Activated naive CD8-positive, alpha-beta T cell treated with anti-CD3 and anti-CD28 coated beads, Interleukin-2, amount 10 ng/mL, durations not matched to agents 7 days and 5 days (primary cell): ENCODE measurements at places on chromosomes 7 and 10. TPM values are rescaled to one million over a fixed set of nuclear protein-coding genes. Genes with fewer than 3 reads are reported as not detected.

Gene PRF1
- 170 TPM for total RNA-seq

Gene LRIT1
- total RNA-seq = not detected

Gene ALKBH4
- total RNA-seq = 12.5 TPM

Gene LMTK2
- 13.1 TPM for total RNA-seq

Gene LEP
- not detected for total RNA-seq

Gene ACTR3C
- total RNA-seq = 6.4 TPM

Gene SPDYE2
- total RNA-seq = 0.28 TPM

Gene LRRC4
- not detected for total RNA-seq

Gene POR
- total RNA-seq = 61.5 TPM

Gene FAM237B
- not detected for total RNA-seq

Gene TES
- total RNA-seq = 119 TPM

Gene CASTOR2
- 3.1 TPM for total RNA-seq

Gene GSDME
- 2.5 TPM for total RNA-seq

Gene NUTM2E
- 0.37 TPM for total RNA-seq

Gene TMEM26
- total RNA-seq = not detected

Gene KIF20B
- 58.1 TPM for total RNA-seq

Gene VENTX
- total RNA-seq = 0.11 TPM

Gene CLDN4
- 0.25 TPM for total RNA-seq

Gene ETV1
- 0.44 TPM for total RNA-seq

Gene MKI67
- 256 TPM for total RNA-seq

Gene TRPV5
- total RNA-seq = not detected

Gene PDE6C
- not detected for total RNA-seq

Gene CLCN1
- total RNA-seq = 0.08 TPM

Gene CBLL1
- total RNA-seq = 52.1 TPM

Gene CDHR1
- 3.5 TPM for total RNA-seq

Gene IL6
- total RNA-seq = 0.99 TPM

Gene ASAH2
- total RNA-seq = 3.5 TPM

Gene WAC
- total RNA-seq = 147 TPM

Gene CUZD1
- 3.4 TPM for total RNA-seq

Gene CHRM2
- total RNA-seq = not detected

Gene TCAF1
- 19.6 TPM for total RNA-seq

Gene HOXA9
- not detected for total RNA-seq

Gene SPDYE1
- not detected for total RNA-seq

Gene SYT15B
- not detected for total RNA-seq

Gene NFE2L3
- 10.3 TPM for total RNA-seq

Gene BAIAP2L1
- 1.4 TPM for total RNA-seq

Gene CCDC3
- total RNA-seq = not detected

Gene MYO3A
- total RNA-seq = not detected

Gene LIPF
- total RNA-seq = not detected

Gene C10orf62
- not detected for total RNA-seq

Gene PAX4
- not detected for total RNA-seq

Gene ATAD1
- 45.9 TPM for total RNA-seq

Gene ZNF239
- total RNA-seq = 2.1 TPM

Gene MMRN2
- not detected for total RNA-seq

Gene EMX2
- not detected for total RNA-seq

Gene PPP3CB
- 42.2 TPM for total RNA-seq

Gene PNLIPRP2
- total RNA-seq = not detected

Gene MALRD1
- total RNA-seq = not detected

Gene GSTO2
- total RNA-seq = 1.4 TPM

Gene CSGALNACT2
- total RNA-seq = 37.2 TPM

Gene TAS2R3
- total RNA-seq = 3.1 TPM
